Type B pancreatic cell (in vitro differentiated cells): ENCODE measurements at places on chromosomes 1 and 21. TPM values are rescaled to one million over a fixed set of nuclear protein-coding genes. Genes with fewer than 3 reads are reported as not detected.

Gene DPT
- total RNA-seq: 0.22 TPM in 1 of 2 replicates, not detected in the other

- H3K27me3 ChIP-seq: no peaks in the 10 kb centered on the region
- peak overlapping the region; percentile 97 for H3K27ac ChIP-seq
- H3K4me1 ChIP-seq: peaks cover 43% of the 10 kb centered on the region
- H3K36me3 ChIP-seq: no peaks in the 10 kb centered on the region
- H3K4me3 ChIP-seq: peak overlapping the region; percentile 81
Observed at GRCh38 chr1:153568367-153569099, 2.9 kb upstream of the S100A2 start.

DNA sequence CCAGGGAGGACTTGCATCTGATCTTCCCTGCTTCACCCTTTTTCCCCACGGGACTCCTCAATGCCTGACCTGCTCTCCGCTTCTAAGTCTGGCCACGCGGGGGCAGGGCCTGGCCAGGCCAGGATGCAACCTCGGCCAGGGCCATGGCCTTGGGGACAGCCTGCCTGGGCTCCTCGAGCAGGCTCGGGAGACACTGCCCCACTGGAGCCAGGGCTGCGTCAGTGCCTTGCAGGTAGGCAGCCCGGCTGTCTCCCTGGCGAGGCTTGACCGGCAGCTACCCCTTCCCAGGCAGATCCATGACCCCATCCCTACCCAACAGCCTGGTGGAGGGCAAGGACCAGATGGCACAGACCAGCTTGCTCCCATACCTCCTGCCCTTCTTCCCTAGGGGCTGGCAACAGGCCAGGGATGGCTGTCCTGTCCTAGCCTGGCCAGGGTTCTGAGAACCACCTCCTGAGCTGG, 2.7 kb upstream of the PRDM16 start:
- no peak overlapping the region for H3K27ac ChIP-seq
- H3K36me3 ChIP-seq: no peaks in the 10 kb centered on the region
- H3K4me3 ChIP-seq: peak overlapping the region; percentile 80
- H3K4me1 ChIP-seq: peaks cover 2% of the 10 kb centered on the region
- no peak for DNase-seq
- peaks cover 53% of the 10 kb centered on the region for H3K27me3 ChIP-seq

DNA sequence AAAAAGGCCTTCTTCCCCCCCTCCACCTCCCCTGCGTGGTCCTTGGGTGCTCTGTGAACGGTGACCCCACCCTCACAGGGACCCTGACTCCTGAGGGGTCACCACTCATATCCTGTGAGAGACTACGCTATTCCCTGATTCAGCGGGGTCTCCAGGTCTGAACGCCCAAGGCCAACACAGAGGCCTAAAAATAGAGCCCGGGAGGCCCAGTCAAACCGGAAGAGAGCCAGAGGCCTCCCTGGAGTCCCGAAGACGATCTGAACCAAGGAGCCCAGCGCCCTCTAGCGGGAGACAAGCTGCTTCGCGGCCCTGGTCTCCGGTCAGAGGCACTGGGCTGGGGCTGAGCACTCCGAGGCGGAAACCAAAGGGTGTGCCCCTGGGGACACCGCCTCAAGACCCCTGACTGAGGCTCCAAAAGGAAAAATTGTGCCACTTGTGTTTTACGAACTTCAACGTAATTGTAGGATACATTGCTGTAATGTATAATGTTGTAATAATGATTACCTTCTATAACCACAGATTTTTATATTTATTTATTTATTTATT, 42.4 kb upstream of the PSEN2 start:
- H3K4me1 ChIP-seq: peaks cover 10% of the 10 kb centered on the region
- H3K4me3 ChIP-seq: no peak overlapping the region
- no peaks in the 10 kb centered on the region for H3K36me3 ChIP-seq
- peaks cover 13% of the 10 kb centered on the region for H3K27me3 ChIP-seq
- DNase-seq: peak; percentile 92

Gene SPRR2A
- 0.75 and 2.3 TPM in 2 replicates for total RNA-seq

DNA sequence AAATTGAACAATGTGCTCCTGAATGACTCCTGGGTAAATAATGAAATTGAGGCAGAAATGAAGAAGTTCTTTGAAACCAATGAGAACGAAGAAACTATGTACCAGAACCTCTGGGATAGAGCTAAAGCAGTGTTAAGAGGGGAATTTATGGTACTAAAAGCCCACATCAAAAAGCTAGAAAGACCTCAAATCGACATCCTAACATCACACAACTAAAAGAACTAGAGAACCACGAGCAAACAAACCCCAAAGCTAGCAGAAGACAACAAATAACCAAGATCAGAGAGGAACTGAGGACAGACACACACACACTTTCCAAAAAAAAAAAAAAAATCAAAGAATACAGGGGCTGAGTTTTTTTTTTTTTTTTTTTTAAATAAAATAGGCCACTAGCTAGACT, 564.2 kb downstream of the SMYD3 start:
- peaks cover 3% of the 10 kb centered on the region for H3K27me3 ChIP-seq
- no peak overlapping the region for H3K27ac ChIP-seq
- no peaks in the 10 kb centered on the region for H3K36me3 ChIP-seq
- no peak overlapping the region for H3K4me3 ChIP-seq
- H3K4me1 ChIP-seq: peaks cover 22% of the 10 kb centered on the region

Gene EPHB2
- total RNA-seq: 40.3 and 44.6 TPM in 2 replicates

- no peaks in the 10 kb centered on the region for H3K4me1 ChIP-seq
- H3K36me3 ChIP-seq: no peaks in the 10 kb centered on the region
- H3K27ac ChIP-seq: no peak overlapping the region
- peak; percentile 10 for DNase-seq
- H3K4me3 ChIP-seq: no peak overlapping the region
Observed at GRCh38 chr1:201266774-201267173, 16.5 kb upstream of the PKP1 start.

- no peak for DNase-seq
- H3K36me3 ChIP-seq: no peaks in the 10 kb centered on the region
- no peak overlapping the region for H3K27ac ChIP-seq
- peaks cover 25% of the 10 kb centered on the region for H3K4me1 ChIP-seq
Observed at GRCh38 chr1:53176452-53177208, 20.0 kb upstream of the CPT2 start.

DNA sequence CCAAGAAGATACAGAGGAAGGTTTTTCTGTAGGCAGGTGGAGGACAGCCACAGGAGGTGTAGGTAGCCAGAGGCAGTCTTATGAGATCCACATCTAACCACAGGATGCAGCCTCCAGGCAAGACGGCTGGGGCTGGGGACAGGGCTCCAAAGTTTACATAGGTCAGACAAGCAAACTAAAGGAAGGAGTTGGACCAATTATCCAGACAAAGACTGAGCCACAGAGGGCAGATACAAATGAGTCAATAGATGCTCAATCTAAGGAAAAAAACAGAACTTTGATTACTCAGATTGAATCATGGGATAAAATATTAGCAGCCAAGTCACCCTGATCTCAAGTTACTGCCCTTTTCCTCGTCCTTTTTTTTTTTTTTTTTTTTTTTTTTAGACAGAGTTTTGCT, 91.6 kb downstream of the RGS7 start:
- DNase-seq: no peak
- no peak overlapping the region for H3K27ac ChIP-seq
- H3K36me3 ChIP-seq: no peaks in the 10 kb centered on the region
- no peaks in the 10 kb centered on the region for H3K27me3 ChIP-seq
- no peak overlapping the region for H3K4me3 ChIP-seq

Gene MROH7
- 0.19 and 0.79 TPM in 2 replicates for total RNA-seq

DNA sequence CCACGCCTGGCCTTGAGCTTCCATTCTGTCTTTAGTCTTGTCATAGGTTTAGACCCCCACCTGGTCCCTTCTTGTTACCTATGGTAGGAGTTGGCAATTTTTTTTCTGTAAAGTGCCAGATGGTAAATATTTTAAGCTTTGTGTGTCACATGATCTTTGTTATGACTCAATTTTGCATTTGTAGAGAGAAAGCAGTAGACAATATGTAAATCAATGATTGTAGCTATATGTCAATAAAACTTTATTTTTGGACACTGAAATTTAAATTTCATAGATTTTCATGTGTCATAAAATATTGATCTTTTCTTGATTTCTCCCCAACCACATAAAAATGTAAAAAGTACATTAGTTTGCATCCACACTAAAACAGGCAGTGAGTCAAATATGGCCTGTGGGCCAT, 8.0 kb downstream of the MKNK1 start:
- DNase-seq: no peak
- no peak overlapping the region for H3K4me3 ChIP-seq
- H3K36me3 ChIP-seq: peaks cover 17% of the 10 kb centered on the region
- H3K4me1 ChIP-seq: peaks cover 5% of the 10 kb centered on the region
- no peak overlapping the region for H3K27ac ChIP-seq

DNA sequence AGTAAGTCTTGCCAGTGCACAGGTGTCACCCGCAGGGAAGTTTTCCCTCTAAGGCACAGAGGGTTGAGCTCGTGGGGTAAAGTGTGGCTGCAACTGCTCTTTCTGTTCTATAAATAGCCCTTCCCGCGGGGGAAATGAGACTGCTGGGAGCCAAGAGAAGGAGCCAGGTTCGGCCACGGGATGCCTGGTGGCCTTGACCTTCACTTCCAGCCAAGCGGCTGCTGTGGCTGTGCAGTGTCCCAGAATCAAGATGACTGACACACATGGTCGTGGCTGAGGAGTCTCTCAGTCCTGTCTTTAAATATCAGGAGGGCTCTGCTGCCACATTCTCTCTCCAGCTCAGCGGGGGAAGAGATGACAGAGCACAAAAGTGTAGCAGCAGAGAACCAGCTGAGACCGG, 154.1 kb upstream of the VAMP3 start:
- no peak for DNase-seq
- no peak overlapping the region for H3K4me3 ChIP-seq
- H3K4me1 ChIP-seq: peaks cover 4% of the 10 kb centered on the region
- peaks cover 7% of the 10 kb centered on the region for H3K27me3 ChIP-seq

- peaks cover 24% of the 10 kb centered on the region for H3K4me1 ChIP-seq
- H3K27me3 ChIP-seq: no peaks in the 10 kb centered on the region
- peaks cover 49% of the 10 kb centered on the region for H3K36me3 ChIP-seq
- DNase-seq: no peak
Observed at GRCh38 chr1:116983678-116984077, 17.9 kb upstream of the CD101 start.

Gene FOXO6
- total RNA-seq: 9.9 and 21.1 TPM in 2 replicates

DNA sequence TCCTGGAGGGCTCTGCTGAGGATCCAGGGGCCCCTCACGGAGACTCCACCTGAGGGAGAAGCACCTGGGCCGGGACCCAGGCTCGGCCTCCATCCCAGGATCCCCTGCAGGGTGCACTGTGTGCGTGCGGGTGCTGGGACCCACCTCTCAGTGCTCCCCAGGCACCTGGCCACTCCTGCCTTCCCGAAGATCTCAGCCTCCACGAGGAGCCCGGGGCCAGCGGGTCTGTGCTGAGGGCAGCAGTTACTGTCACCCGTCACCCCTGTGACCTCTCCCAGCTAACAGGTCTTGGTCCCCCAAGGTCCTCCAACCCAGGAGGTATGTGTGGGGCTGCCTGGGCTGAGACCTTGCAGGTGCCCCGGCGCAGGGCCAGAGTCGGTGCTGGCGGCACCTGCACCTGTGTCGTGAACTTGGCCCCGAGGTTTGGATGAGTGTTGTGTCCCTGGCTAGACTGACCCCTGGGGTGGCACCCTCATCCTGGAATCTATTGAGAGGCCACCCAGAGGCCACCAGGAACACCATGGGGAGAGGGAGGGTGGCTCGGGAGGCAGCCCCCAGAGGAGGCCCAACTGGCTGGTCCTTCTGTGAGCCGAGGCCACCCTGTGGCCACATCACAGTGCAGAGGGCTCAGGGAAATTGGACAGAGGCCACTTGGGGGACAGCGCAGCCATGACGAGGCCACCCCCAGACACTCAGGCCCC, 17.7 kb downstream of the MORN1 start:
- no peak overlapping the region for H3K4me3 ChIP-seq
- no peaks in the 10 kb centered on the region for H3K4me1 ChIP-seq
- DNase-seq: no peak

- H3K27me3 ChIP-seq: no peaks in the 10 kb centered on the region
- H3K27ac ChIP-seq: no peak overlapping the region
- peaks cover 6% of the 10 kb centered on the region for H3K36me3 ChIP-seq
- H3K4me3 ChIP-seq: no peak overlapping the region
- peaks cover 5% of the 10 kb centered on the region for H3K4me1 ChIP-seq
Observed at GRCh38 chr1:52186449-52186848, 44.6 kb downstream of the ZFYVE9 start.

GRCh38 chr1:225694151-225694603, 41.3 kb upstream of the ENAH start:
- peaks cover 7% of the 10 kb centered on the region for H3K36me3 ChIP-seq
- DNase-seq: no peak
- no peak overlapping the region for H3K4me3 ChIP-seq
- H3K4me1 ChIP-seq: peaks cover 19% of the 10 kb centered on the region

DNA sequence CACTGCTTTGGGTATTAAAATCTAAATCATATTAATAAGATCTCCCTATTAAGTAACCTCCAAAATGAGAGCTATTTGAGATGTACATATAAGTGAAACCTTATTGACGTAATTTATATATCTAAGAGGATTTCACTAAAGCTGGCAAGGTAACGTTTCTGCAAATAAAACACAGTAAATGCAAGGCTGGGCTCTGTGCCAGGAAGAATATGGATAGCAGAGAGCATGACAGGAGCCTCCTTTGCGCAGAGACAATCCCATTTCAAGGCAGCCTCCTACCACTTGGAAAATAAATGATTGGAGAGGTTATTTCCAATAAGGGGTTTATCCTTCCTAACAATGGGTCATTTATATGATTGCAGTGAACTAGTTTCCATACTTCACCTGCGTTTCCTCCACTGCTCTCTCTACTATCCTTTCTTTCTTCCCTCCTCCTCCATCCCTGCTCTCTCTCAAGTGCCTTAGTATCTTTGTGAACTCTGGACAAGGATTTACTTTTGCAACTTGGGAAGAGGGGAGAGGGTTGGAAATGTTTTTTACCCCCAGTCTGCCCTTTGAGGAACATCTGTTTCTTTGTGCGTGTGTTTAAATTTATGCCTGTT, 3.0 kb upstream of the NFIA start:
- peak overlapping the region; percentile 88 for H3K4me3 ChIP-seq
- H3K27ac ChIP-seq: peak overlapping the region; percentile 91
- peaks cover 15% of the 10 kb centered on the region for H3K27me3 ChIP-seq
- H3K4me1 ChIP-seq: peaks cover 41% of the 10 kb centered on the region

DNA sequence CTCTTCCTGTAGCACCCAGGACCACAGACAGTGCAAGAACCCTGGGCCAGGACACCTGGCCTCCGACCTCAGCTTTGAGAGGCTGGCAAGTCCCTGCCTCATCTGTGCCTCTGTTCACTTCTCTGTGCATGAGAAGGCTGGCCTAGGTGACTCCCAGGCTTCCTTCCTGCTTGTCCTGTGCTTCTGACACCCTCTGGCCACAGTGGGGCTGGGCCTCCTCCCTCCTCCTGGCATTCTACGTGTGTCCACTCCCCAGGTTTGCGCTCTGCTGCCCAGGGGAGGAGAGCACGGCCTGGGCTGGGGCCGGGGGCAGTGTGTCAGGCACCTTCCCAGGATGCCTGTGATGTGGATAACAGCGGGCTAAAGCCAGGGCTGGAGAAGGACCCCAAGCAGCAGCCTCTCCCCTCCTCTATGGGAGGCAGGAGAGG, 30.3 kb upstream of the PKP1 start:
- no peak overlapping the region for H3K4me3 ChIP-seq
- DNase-seq: peak; percentile 63
- no peaks in the 10 kb centered on the region for H3K4me1 ChIP-seq

- no peak overlapping the region for H3K4me3 ChIP-seq
- DNase-seq: no peak
- H3K36me3 ChIP-seq: no peaks in the 10 kb centered on the region
- no peaks in the 10 kb centered on the region for H3K27me3 ChIP-seq
Observed at GRCh38 chr1:185972096-185972850, 238.1 kb downstream of the HMCN1 start.

- H3K36me3 ChIP-seq: peaks cover 17% of the 10 kb centered on the region
- peak within 1 kb of the TSS; percentile 85 for H3K4me3 ChIP-seq
- H3K27me3 ChIP-seq: peaks cover 21% of the 10 kb centered on the region
- no peak for DNase-seq
- H3K4me1 ChIP-seq: peaks cover 16% of the 10 kb centered on the region
Observed at GRCh38 chr1:23424293-23425192, at the start of gene TCEA3. TSS of gene TCEA3 (minus strand) at chr1:23424748. CDS start at chr1:23424633, 115 bp downstream.

Gene CELA3B
- not detected in 2 replicates for total RNA-seq
